Prostate gland (tissue), 2 donors: ENCODE measurements at places on chromosomes 7 and 10. TPM values are rescaled to one million over a fixed set of nuclear protein-coding genes. Genes with fewer than 3 reads are reported as not detected.

DNA sequence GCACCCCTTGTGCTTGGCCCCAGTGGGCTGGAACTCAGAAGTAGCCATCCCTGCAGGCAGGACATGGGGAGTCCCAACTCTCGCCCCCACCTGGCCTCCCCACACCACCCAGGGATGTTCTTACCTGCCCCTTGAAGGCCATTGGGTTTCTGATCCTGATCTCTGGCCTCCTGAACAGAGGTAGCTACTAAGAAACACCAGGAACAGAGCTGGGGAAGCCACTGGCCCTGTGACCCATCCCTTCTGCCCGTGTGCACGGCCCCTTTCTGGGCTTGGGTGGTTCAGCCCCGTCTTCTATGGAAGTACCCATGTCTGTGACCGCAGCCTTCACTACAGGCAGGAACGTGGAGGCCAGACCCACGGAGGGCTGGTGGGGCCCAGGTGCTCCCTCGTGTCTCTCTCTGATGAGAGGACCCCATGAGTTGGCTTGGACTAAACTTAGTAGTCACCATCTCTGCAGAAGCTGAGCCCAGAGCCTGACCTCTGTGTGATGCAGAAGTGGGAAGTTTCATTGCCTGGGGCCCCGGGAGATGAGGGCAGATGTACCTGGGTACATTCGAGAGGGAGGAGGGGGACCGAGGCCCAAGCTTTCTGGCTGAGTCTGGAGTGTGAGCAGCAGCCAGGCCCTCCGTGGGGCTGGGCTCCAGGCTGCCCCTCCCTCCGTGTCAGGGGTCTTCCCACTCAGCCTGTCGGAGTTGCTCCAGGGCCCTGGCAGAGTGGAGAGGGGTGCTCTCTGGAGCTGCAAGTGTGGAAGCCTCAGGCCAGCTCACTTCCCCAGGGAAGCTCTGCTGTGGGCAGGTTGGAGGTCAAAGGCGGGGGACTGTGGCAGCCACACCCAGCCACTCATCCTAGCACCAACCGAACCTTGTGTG is 81.0 kb downstream of the MKI67 start:
- H3K4me3 ChIP-seq = no peak overlapping the region
- DNase-seq = no peak
- H3K36me3 ChIP-seq = no peaks in the 10 kb centered on the region
- H3K27ac ChIP-seq = no peak overlapping the region

The MICALL2 gene
- 42.0 TPM for total RNA-seq

The LRRTM3 gene
- total RNA-seq = 0.14 TPM

- peak overlapping the region; percentile 45 for H3K27ac ChIP-seq
- peaks cover 7% of the 10 kb centered on the region for H3K4me1 ChIP-seq
- DNase-seq = no peak
- no peak overlapping the region for H3K4me3 ChIP-seq
Measured at GRCh38 chr10:79058899-79059841, 9.6 kb upstream of the ZMIZ1 start.

DNA sequence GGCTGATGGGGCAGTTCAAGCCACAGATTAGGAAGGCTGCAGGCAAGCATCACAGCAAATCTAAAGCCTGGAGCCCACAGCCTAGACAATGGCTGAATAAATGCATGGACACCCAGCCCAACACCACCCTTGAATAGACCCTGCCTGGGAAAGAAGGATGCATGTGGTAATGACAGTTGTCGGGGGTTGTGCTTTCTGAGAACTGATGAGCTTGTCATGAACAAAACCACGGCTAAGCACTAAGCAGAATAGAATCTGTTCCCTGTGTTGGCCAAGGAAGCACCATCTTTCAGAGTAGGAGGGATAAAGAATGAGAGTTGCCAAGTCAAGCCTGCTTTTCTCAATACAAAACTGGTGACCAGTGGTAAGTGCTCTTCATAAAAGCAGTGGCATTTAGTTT is 66.1 kb upstream of the JCAD start:
- no peaks in the 10 kb centered on the region for H3K36me3 ChIP-seq
- H3K4me3 ChIP-seq = no peak overlapping the region
- no peak for DNase-seq
- no peak overlapping the region for H3K27ac ChIP-seq
- H3K4me1 ChIP-seq = no peaks in the 10 kb centered on the region

DNA sequence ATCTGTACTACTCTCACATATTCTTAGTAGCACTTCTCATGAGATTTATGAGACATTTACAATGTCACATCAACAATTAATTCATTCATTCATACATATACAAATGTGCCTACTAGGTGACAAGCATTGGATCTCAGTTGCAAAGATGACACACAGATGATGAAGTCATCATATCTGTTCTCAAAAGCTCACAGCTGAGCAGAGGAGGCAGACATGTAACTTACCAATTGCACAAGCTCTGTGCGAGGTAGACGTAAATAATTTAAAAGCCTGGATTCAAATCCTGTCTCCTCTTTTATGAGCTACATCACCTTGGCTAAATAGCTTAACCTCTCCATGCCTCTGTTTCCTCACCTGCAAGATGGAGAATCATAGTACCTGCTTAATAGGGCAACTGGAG is 109.4 kb upstream of the FAM133B start:
- H3K27ac ChIP-seq = no peak overlapping the region
- H3K36me3 ChIP-seq = no peaks in the 10 kb centered on the region
- H3K4me1 ChIP-seq = no peaks in the 10 kb centered on the region
- H3K4me3 ChIP-seq = no peak overlapping the region
- DNase-seq = no peak
- no peaks in the 10 kb centered on the region for H3K27me3 ChIP-seq

The CYP2C19 gene
- total RNA-seq = not detected

The ALKBH4 gene
- 27.0 TPM for total RNA-seq

The TLX1 gene
- total RNA-seq = 0.05 TPM

The EGR2 gene
- total RNA-seq = 2.5 TPM

- DNase-seq = no peak
- H3K4me1 ChIP-seq = no peaks in the 10 kb centered on the region
- no peak overlapping the region for H3K4me3 ChIP-seq
- H3K27me3 ChIP-seq = no peaks in the 10 kb centered on the region
- no peaks in the 10 kb centered on the region for H3K36me3 ChIP-seq
Measured at GRCh38 chr7:121282129-121282528, 46.7 kb upstream of the WNT16 start.

- H3K36me3 ChIP-seq = no peaks in the 10 kb centered on the region
- no peaks in the 10 kb centered on the region for H3K27me3 ChIP-seq
- H3K4me3 ChIP-seq = no peak overlapping the region
- H3K27ac ChIP-seq = no peak overlapping the region
Measured at GRCh38 chr7:21972397-21972784, 26.7 kb upstream of the CDCA7L start.

GRCh38 chr7:6171532-6172223 is 100.7 kb downstream of the CYTH3 start:
- no peaks in the 10 kb centered on the region for H3K36me3 ChIP-seq
- no peak overlapping the region for H3K4me3 ChIP-seq
- no peaks in the 10 kb centered on the region for H3K27me3 ChIP-seq

- H3K36me3 ChIP-seq = no peaks in the 10 kb centered on the region
- H3K4me1 ChIP-seq = no peaks in the 10 kb centered on the region
- no peak overlapping the region for H3K27ac ChIP-seq
- no peaks in the 10 kb centered on the region for H3K27me3 ChIP-seq
- DNase-seq = no peak
Measured at GRCh38 chr10:89167915-89168314, 39.2 kb downstream of the CH25H start.

DNA sequence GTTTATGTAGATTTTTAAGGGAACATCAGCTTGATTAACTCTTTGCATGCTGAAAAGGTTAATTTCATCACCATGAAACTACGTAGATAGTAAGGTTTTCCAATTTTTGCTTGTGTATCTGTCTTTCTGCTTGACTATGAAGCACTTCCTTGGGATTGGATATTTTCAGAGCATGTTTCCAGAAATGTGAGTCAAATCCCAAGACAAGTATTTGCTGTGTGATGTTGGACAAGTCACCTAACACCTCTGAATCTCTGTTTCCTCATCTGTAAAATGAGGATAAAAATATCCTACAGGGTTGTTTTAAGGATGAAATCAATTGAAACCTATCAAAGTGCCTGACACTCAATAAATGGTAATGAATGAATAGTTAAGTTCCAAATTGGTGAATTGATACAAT is 42.4 kb downstream of the ANK3 start:
- H3K36me3 ChIP-seq = no peaks in the 10 kb centered on the region
- H3K27ac ChIP-seq = no peak overlapping the region
- no peak for DNase-seq
- H3K27me3 ChIP-seq = no peaks in the 10 kb centered on the region
- no peak overlapping the region for H3K4me3 ChIP-seq

GRCh38 chr7:151309311-151309710 is 32.3 kb upstream of the NUB1 start:
- no peaks in the 10 kb centered on the region for H3K36me3 ChIP-seq
- H3K27me3 ChIP-seq = no peaks in the 10 kb centered on the region
- no peaks in the 10 kb centered on the region for H3K4me1 ChIP-seq
- DNase-seq = no peak
- no peak overlapping the region for H3K4me3 ChIP-seq

DNA sequence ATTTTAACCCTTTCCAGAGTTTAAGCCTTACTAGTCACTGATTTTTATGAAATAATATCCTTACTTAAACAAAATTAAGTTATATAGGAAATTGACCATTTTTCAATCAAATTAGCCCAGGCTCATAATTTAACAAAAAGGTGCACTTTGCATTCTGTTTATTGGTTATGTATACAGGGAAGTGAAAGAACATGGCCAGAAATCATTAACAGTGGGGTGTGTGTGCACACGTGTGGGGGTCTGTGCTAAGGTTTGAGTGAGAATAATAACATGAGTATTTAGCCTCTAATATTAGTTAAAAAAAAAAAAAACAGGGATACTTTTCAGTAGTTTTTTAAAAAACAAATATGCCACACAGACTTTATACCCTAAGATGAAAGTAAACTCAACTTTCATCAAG is 510.5 kb upstream of the PFKP start:
- no peak overlapping the region for H3K27ac ChIP-seq
- no peaks in the 10 kb centered on the region for H3K36me3 ChIP-seq
- no peaks in the 10 kb centered on the region for H3K27me3 ChIP-seq
- H3K4me1 ChIP-seq = no peaks in the 10 kb centered on the region
- DNase-seq = no peak

- DNase-seq = no peak
- H3K36me3 ChIP-seq = no peaks in the 10 kb centered on the region
- H3K27me3 ChIP-seq = no peaks in the 10 kb centered on the region
- H3K4me1 ChIP-seq = no peaks in the 10 kb centered on the region
Measured at GRCh38 chr10:45811075-45811474, 36.2 kb downstream of the AGAP4 start.

The ASB15 gene
- 1.1 TPM for total RNA-seq

DNA sequence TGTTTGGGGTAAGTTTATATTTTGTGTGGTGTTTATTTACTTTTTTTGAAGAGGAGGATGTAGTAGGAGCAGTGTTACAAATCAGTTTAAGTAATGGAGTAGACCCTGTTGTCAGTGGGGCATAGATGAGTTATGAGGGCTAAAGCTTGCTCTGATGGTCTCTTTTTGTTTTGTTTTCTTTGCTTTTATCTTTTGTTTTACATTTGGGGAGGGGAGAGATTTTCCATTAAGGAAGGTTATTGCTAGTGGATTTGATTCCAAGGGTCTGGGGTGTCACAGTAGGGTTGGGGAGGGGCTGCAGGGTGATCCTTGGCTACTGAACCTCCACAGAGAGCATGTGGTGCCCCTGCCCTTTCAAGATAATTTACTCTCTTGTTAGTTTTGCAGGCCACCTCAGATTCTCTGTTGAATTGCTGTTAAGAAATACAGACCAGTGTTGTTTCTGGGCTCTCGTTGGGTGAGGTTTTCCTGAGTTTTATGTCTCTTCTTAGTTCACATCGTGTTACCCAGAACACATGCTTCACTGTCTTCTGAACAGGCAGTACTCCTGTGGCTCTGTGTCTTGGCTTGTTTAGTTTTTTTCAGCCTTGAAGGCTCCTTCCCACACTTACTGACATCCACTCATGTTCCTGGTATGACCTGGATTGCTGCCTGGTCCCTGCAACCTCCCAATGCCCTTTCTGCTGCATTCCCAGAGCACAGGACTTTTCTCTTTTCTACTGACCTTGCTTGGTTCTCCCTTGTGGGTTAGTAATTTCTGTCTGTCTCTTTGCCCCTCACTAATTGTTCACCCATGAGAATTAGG is 4.2 kb downstream of the KIFBP start:
- H3K4me3 ChIP-seq = no peak overlapping the region
- peak; percentile 21 for DNase-seq
- H3K36me3 ChIP-seq = no peaks in the 10 kb centered on the region

GRCh38 chr7:157097056-157097329 is 41.7 kb upstream of the UBE3C start:
- H3K27ac ChIP-seq = no peak overlapping the region
- H3K27me3 ChIP-seq = no peaks in the 10 kb centered on the region
- H3K4me3 ChIP-seq = no peak overlapping the region
- no peaks in the 10 kb centered on the region for H3K36me3 ChIP-seq

GRCh38 chr7:158111906-158112570 is 475.6 kb downstream of the PTPRN2 start:
- H3K4me1 ChIP-seq = no peaks in the 10 kb centered on the region
- no peak overlapping the region for H3K4me3 ChIP-seq
- no peaks in the 10 kb centered on the region for H3K27me3 ChIP-seq
- H3K27ac ChIP-seq = no peak overlapping the region

The PLXDC2 gene
- total RNA-seq = 83.6 TPM

- no peaks in the 10 kb centered on the region for H3K36me3 ChIP-seq
- H3K4me3 ChIP-seq = no peak overlapping the region
- no peaks in the 10 kb centered on the region for H3K4me1 ChIP-seq
- DNase-seq = no peak
Measured at GRCh38 chr7:20241911-20242261, 24.7 kb upstream of the MACC1 start.

The SLC39A12 gene
- total RNA-seq = not detected

- no peak overlapping the region for H3K4me3 ChIP-seq
- no peak overlapping the region for H3K27ac ChIP-seq
- no peaks in the 10 kb centered on the region for H3K27me3 ChIP-seq
- H3K4me1 ChIP-seq = no peaks in the 10 kb centered on the region
- no peaks in the 10 kb centered on the region for H3K36me3 ChIP-seq
- DNase-seq = no peak
Measured at GRCh38 chr10:60878224-60878623, 65.8 kb downstream of the RHOBTB1 start.

DNA sequence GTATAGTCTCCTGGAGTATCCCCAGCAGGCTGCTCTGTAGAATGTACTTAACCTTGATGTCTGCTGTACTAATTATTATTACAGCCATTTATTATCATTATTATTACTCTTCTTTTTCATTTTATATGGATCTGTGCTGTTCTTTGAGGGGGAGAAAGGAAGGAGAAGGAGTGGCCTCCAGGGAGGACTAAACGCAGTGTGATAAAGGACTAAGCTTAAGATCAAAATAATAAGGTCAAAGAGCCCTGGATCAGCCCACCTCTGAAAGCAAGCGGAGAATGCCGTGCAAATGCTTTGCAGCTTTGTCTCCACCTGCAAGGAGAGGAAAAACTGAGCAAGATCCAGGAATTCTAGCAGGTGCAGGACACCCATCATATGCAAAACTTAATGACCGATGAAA is 65.3 kb downstream of the RELN start:
- H3K4me3 ChIP-seq = no peak overlapping the region
- H3K27ac ChIP-seq = no peak overlapping the region
- no peaks in the 10 kb centered on the region for H3K36me3 ChIP-seq
- no peaks in the 10 kb centered on the region for H3K4me1 ChIP-seq
